ENCODE measurements at places on chromosomes 5 and 9.

DNA sequence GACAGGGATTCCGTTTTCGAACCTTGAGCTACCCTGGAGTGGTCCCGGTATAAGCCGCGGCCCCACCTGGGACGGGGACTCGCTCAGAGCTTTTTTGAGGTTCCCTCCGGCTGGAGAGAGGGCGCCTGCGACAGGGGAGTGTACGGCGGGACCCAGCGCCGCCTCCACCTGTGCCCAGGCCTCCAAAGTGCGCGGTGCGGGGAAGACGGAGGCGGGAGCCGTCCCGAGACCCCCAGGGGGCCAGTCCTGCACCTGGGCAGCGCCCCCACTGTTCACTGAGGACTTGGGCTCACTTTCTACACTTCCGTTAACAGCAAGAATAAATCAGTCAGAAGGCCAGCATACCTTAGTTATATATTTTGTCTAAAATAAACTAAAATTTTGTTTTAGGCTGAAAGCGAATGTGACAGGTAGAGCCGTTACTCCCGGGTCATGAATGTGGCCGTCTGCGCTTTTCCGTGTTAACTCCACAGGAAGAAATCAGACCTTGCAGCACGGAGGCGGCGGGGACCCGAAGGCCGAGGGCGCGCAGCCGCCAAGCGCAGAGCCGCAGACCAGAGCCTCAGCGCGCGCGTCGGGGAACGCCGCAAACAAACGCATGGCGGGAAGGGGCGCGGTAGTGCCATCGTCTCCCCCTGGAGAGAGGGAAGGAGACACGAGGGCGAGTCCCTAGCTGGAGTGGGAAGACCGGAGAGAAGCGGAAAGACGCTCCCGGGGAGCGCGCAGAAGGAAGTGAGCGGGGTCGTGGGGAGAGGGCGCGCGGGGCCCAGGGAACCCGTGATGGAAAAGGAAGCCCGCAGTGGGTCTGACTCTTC lies 14.1 kb downstream of the TRIM7 start:
- DNase-seq: no peak

DNA sequence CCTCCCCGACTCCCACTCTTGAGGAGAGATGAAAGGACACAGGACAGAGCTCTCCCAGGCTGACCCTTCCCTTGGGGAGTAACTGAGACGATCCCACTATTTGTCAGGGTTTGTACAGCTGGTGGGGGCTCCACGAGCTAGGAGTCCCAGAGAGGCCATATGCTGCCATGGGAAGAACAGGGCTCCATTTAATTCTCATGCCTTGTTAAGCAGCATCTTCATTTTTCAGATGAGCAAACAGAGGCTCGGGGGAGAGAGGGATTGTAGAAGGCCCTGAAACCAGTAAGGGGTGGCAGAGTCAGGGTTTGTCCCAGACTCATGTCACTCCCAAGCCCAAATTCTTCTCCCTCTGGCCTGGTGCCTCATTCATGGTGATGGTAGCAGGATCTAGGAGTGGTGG lies 176.4 kb downstream of the NSG2 start:
- DNase-seq: no peak

- no peak for DNase-seq
These were observed 245.1 kb downstream of the MAST4 start for GRCh38 chr5:66841264-66841663.

DNA sequence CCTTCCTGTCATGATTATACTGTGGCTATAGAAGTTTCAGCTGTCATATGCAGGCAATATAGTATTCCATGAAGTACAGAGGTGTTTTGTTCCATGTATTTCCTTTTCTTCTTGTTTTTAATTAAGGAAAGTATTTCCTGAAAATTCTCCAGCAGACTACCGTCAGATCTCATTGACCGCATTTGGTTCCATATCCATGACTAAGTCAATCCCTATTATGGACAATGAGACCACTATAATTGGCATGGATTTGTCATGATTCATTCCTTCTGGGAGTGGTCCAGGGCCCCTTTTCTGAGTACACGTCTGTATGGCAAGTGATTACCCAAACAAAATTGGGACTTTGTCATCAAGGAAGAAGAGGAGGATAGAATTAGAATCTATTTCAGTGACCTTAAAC lies 283.2 kb upstream of the CLINT1 start:
- DNase-seq: no peak

GRCh38 chr5:132271251-132272246 lies 14.1 kb downstream of the PDLIM4 start:
- no peak for DNase-seq

DNA sequence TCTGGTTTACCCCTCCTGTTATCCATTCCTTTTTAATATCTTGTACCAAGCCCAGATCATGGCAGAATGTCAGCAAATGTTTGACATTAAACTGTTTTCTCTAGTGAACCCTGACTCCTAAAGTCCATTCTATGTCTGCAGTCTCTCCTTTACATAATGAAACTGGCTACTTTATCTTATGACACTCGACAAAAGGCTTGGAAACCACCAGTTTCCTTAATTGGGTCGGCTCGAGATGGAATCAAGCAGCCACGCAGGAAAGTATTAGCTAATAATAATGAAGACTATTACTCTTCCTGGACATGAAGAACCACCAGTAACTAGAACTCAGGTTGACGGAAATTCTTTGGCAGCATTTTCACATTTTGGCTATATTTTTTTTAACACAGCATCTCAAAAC lies 17.5 kb downstream of the DAP start:
- DNase-seq: no peak

DNA sequence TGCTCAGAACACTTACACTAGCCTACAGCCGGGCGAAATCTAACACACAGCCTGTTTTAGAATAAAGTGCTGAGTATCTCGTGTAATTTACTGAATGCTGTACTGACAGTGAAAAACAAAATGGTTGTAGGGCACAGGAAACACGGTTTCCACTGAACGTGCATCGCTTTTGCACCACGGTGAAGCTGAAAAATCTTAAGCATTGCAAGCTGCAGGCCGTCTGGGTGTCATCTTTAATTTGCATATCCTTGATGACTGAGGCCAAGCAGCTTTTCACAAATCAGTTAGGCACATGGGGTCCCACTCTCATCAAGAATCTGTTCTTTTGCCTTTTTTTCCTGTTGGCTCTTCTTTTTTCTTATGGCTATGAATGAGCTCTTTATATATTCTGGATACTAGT lies 58.2 kb downstream of the CAMSAP1 start:
- no peak for DNase-seq

DNA sequence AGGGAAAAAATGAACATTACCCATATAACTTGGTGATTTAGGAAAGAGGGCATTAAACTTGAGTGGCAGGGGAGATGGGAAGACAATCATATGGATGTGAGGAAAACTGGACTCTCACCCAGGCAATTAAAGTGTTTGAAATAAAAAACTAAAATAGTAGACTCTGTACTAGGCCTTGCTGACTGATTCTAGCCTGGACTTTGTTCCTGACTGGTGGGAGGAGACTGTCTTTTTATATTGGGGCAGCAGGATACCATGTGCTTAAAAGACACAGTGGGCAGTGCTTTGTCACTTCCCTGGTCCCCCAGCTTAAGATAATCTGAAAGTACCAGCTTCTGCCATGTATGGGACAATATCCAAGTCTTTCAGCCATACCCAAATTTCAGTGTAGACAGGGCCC lies 107.0 kb downstream of the ACTL7B start:
- no peak for DNase-seq

DNA sequence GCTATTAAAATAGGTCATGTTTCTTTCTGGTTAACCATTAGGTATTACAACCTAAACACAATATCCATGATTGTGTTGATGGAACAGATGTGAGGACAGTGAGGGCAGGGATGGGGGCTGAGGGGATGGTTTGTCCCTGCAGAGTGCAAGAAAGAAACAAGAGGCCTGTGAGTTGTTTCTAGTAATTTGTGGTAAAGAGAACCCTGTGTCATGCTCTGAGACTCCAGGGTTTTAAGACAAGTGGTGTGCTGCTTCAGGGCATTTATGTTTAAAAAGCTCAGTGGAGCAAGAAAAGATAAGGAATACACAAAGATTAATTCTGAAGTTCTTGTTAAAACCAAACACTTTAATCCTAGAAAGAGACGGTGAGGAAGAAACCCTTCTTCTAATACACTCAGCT lies 656.5 kb downstream of the TLE1 start:
- no peak for DNase-seq

DNA sequence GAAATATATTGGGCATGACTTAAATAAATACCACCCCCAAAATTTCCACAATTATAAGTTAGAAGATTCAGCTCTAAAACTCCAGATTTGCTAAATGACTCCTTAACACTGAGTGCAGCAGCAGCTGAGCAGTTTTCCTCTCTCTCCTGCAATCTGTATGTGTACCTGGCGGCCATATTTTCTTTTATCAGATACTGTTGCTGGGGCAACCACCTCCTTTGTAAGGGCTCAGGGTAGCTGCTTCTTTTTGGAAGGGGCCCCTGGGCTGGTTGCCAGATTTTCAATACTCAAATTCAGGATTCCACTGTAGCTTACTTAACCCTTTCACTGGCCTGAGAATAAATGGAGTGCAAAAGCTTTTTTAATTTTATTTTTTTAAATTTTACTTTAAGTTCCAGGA lies 197.0 kb downstream of the TAF11L14 start:
- DNase-seq: no peak

DNA sequence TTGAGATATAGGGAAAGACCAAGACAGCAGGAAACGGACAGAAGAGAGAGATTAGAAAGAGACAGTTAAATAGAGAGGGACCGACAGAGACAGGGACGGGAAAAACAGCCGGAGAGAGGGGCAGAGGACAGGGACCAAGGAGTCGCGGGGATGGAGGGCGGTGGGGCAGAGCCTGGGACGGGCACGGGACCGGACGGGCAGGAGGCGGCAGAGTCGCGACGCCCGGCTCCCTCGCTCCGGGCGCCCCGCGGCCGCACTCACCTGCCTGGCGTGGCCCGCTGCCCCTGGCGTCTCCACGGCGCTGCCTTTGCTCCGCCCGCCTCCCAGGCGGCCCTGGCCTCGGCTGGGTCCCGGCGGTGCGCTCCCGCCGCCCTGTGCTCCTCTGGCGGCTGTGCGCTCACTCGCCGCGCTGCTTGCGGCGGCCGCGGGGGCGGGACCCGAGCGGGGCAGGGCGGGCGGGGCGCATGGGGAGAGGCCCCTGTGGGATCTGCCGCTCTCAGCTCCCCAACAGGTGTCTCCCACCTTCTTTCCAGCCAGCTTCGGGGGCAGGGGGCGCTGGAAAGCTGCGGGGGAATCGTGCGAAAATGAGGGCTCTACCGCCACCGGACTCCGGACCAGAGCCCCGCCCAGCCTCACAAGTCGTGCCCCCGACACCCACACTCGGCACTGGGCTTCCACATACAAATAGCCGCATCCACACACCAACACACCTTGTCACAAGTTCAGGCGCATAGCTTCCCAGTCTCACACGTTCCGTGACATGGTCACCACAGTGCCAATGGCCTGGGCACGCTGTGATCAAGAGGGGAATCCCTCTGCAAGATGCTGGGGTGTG lies at the start of gene ARID3C:
TSS of gene ARID3C (minus strand) at position 411 of the 835 bp plus-strand sequence. CDS start 1,052 bp downstream, outside the sequence.
- no peak for DNase-seq

GRCh38 chr9:71025201-71025600 lies 96.2 kb downstream of the TRPM3 start:
- no peak for DNase-seq

GRCh38 chr5:140143521-140144258 lies 18.0 kb downstream of the IGIP start:
- DNase-seq: no peak

- DNase-seq: peak; percentile 92
These were observed 28.8 kb downstream of the LPCAT1 start for GRCh38 chr5:1494780-1495524.

DNA sequence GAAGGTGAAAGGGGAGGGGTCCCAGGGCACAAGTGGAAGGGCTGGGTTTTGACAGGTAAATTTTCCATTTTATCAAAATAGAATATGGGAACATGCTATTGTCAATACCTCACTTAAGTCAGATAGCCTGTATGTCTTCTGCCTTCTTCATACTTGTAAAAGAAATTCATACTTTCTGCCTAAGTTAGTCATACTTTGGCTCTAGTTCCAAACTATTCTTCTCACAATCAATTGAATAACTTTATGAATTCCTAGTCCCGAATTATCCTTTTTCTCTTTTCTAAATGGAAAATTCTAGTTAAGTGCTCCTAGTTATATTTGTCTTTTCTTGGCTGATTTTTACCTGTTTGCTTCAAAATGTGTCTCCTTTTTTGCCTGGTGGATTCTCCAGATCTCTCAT lies 271.4 kb downstream of the CSNK1G3 start:
- no peak for DNase-seq

GRCh38 chr9:105431424-105432246 lies 16.2 kb upstream of the FSD1L start:
- no peak for DNase-seq

DNA sequence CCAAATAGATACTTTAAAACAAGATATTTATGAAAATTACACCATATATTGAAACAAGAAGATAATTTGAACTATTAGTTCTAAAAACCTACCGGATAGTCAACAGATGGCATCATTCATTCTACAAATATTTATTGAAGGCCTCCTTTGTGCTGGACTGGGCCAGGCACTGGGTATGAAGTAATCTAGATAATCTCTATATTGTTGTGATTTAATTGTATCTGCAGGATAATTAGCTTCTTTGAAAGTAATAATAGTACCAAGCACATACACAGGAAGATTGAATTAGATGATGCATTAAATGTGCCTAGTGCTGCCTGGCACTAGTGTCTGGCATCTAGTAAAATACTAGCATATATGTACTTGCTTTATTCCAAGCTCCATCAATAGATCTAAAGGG lies 735.2 kb upstream of the DMAC1 start:
- DNase-seq: no peak

DNA sequence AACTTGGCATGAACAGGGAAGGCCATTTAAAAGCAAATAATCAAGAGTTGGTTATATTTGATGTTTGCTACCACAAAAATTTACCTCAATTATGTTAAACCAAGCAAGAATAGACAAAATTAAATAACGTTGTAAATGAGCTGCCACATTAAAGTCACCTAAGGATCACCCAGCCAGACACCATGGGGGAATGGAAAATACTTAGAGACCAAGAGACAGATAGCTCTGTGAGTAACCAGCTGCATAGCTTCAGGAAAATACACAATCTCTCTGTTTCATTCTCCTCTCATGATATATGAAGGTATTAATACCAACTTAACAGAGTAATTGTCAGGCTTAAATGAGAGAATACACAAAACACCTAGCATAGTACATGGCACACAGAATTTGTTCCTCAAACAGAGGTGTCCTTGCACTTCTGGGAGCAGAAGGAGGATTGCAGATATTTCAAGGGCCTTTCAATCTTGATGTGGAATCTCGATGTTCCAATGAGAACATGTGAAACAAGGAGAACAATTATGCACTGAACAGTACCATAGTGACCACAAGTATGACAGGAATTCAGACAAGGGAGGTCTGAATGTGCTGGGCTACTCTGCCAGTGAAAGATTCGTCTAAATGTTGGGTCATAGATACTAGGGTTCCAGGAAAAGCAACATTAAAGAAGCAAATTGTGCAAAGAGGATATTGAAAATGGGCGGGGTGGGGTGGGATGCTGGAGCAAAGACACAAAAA lies 18.6 kb downstream of the JAKMIP2 start:
- DNase-seq: no peak

GRCh38 chr5:103546858-103547257 lies 15.7 kb downstream of the NUDT12 start:
- no peak for DNase-seq

Data from natural killer cell treated with Interleukin-12 subunit alpha and Interleukin-12 subunit beta and Interleukin-15 and Interleukin-18, amount 100 ng/mL, for 72 hours (primary cell).